Activated T-helper 2 cell treated with anti-CD3 and anti-CD28 coated beads, Interferon-gamma antibody, Interleukin-2, Interleukin-4, amounts not matched to agents 10 μg/mL and 5 μg/mL and 100 μg/mL, durations not matched to agents 14 hours and 24 hours and 36 hours (primary cell): ENCODE measurements at places on chromosomes 2 and 18.

GRCh38 chr2:239110595-239111048, 262.7 kb downstream of the TWIST2 start:
- no peak for DNase-seq

DNA sequence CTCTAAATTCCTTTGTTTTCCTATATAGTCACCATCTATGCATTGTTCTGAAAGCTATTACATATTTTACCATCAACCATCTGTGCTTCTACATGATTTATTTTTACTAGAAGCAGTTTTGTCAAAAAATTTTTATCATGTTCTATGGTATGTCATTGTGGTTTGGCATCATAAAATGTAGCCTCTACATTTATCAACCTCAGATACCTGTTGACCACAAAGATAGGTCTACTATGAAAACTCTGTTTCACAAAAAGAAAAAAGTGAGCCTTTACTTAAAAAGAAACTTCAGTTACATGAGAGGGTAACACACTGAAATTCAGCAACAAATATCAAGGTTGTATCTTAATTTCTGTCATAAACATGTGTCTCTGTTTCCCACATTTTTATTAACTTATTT, 3.7 kb downstream of the BCL2 start:
- no peak for DNase-seq

GRCh38 chr2:55707751-55708150, 14.1 kb upstream of the PNPT1 start:
- no peak for DNase-seq

DNA sequence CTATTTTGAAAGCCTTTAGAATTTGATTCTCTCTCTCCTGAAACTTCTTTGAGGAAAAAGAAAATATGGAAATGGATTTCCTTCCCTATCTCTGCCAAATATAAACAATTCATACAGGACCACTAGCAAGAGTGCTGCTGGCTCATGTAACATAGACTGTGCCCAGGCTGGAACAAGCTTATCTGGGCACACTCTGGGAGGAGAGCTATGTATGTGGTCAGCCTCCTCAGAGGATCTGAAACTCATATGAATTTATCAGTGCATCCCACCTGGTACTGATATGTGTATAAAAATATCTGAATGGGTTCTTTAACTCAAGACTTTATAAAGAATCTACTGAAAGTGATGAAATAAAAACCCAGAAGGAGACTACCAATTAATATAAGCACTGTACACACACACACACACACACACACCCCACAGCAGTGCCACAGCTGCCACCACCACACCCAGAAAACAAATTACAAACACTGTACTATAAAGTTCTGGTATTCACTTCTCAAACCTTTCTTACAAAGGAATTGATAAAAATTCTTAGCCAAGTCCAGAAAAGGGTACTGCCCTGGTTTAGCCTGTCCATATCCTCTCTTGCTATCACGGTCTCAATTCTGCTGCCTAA, 115.6 kb downstream of the IRS1 start:
- no peak for DNase-seq

DNA sequence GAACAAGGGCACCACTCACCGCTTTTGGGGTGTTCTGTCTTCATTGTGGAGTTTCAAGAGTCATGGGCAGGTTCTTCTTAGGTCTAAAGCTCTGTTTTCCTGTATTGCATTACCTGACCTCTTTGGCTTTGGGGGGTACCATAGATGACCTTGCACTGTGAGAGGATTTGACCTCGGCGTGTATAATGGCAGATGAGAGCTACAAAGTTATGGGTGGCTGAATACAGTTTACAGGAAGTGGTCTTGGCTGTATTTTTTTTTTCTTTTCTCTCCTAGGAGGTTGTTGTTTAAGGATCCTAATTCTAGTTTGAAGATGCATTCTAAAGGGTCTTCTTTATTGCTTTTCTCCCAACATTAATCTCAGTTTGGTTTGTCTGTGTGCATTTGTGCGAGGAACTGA, 11.5 kb downstream of the GAL3ST2 start:
- no peak for DNase-seq

GRCh38 chr2:237625777-237626176, 1.6 kb upstream of the LRRFIP1 start:
- no peak for DNase-seq

DNA sequence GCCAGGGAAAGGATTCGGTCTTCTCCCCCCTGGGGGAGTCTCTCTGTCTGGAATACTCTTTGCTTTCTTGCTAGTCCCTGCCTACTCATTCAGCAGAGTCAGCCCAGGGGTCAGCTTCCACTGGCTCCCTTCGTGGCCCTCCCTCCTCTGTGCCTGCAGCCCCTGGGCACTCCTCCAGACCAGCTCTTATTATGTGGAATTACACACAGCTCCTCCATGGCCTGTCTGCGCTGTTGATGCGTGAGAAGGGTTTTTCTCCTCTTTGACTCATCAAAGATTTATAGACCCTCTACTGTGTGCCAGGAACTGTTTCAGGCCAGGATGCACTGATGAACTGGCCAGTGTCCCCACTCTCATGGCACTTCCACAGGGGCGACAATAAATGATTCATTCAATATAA, 44.4 kb downstream of the ST8SIA5 start:
- DNase-seq: no peak

DNA sequence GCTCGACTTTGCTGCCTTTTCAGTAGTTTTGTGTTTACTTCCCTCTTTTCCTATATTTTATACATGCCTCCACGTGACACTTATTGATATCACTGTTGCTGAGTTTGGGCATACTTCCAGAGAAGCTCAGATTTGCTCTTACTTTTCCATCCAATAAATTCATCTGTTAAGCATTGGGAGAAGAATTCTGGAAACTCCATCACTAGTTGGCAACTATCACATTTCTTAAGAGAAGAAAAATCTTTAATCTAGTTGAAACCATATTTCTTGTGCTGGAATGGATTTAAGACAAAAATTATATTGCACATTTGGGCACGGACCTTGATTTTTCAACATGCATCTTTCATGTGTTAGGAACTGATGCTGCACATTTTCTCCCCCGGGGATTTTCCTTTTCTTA, 52.6 kb upstream of the CPO start:
- DNase-seq: no peak

GRCh38 chr2:174450021-174450816, 36.6 kb downstream of the GPR155 start:
- no peak for DNase-seq

- DNase-seq: no peak
Measured at GRCh38 chr2:13666582-13667414, 950.1 kb downstream of the TRIB2 start.

GRCh38 chr2:64697297-64698176, 43.8 kb upstream of the SERTAD2 start:
- DNase-seq: no peak

- DNase-seq: no peak
Measured at GRCh38 chr18:72672364-72673184, 128.4 kb upstream of the CBLN2 start.

DNA sequence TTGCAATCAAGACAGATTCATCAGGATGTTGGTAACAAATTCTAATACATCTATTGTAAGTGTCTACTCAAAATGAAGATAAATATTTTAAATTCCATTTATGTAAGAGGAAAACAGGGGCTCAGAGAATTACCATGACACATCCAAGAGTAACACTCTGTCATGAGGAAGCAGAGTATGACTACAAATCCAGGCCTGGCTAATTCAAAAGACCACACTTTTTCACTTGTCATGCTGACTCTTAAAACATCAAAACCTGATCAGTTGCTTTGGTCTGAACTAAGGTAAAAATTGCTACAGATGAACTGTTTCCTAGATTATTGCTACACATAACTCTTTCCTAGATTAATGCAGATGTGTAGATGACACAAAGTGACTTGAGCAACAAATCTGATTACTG, 880.6 kb downstream of the TSN start:
- DNase-seq: no peak

DNA sequence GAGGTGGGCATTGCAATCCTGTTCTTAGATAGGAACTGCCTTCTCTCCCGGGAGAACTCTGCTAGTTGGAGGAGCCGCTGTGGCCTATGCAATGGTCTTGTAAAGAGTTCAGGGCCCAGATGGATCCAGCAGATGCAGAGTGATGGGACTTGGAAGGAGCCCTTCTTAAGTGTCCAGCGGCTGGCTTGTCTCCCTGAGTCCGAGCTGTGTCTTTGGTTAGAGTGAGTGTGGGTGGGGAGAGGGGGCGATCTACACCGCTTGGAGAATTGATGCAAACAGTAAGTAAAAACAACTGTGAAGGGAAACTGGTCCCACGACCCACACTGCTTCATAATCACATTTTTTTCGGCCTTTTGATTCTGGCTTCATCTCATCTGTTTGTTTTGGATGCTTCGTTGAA, 89.8 kb upstream of the CYRIA start:
- DNase-seq: no peak

DNA sequence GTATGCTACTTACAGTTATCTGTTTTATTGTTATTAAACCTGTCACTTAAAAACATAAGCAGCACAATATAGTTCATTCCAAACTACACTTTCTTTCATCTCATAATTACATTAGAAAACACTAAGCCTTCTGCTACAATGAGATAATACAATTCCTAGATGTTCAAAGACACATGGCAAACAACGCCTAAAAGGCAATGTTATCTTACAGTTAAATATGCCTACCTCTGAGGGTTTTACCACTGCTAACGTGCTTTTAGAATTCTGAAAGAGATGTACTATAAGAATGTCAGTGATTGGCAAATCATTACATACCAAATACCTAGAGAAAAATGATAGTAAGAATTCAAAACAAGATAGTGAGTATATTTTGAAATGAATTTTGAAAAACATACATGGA, 46.8 kb upstream of the SPOPL start:
- no peak for DNase-seq

- no peak for DNase-seq
Measured at GRCh38 chr2:241061275-241061674, 40.8 kb downstream of the MTERF4 start.

DNA sequence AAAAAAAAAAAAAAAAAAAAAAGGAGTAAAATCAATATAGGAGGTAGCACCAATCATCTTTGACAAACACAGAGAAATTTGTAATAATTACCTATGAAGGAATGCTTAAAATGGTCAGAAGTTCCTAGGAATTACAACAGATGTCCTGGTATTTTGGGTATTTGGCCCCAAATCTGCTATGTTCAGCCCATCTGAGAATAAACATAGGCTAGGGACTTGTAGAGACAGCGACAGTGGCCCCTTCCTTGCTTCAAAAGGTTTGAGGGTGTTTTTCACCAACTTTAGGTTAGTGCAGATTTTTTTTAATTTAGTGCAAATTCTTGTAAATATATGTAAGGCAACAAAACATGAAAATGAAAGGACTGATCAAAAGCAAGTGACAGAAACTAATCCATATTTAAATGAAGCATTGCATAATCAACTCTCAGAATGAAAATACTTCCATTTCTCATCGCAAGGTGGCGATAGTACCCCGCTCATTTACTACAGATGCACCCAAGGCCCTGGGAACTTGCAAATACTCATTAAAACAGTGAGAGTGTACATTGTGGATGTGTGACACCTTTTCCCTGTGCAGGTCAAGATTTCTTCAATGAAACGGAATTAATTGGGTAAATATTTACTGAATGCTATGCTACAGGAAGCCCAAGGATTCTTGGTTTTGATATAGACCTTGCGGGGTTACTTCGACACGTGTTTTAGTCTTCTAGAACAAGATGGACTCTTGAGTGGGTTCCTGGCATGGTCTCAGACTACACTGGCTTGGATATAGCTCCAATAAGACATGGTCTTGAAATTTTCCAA, 44.6 kb downstream of the FAM124B start:
- DNase-seq: peak; percentile 32

DNA sequence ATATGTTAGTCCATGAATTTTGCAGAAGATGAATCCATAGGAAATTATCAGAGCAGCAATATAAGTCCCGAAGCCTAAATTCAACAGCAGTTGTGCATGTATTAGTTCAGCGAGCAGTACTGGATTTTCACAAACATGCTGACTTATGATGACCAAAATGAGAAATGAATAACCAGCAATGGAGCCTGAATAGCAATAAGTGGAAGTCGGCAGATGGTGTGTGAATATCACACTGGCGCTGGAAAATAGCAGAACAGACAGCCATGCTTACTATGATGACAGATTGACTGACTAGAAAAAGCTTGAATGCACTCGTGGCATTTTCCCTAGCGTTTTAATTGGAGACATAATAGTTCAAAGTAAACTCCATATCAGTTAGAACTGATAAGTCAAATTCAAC, 1114.5 kb downstream of the DSC3 start:
- no peak for DNase-seq

DNA sequence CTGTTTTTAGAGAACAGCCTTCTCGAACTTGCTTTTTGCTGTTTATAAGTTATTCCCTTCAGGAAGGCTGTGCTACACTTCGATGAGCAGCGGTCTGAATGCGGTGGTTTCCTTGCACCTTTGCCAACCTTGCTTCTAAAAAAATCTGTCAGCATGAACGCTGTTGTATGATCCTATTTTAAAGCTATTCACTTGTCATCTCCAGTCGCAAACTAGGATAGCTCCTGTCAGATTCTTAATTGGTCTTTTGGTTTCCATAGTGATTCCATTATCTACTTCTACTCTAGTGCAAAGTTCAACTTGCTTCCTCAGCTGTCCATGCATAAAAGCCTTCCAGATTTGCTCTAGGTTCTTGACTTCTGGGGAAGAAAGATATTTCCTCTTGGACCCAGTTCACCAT, 76.3 kb upstream of the GALNT3 start:
- no peak for DNase-seq
